ENCODE measurements at places on chromosomes 4 and X.

- peak; percentile 48 for DNase-seq
Measured at GRCh38 chr4:153465615-153466080, 512 bp upstream of the TMEM131L start.

DNA sequence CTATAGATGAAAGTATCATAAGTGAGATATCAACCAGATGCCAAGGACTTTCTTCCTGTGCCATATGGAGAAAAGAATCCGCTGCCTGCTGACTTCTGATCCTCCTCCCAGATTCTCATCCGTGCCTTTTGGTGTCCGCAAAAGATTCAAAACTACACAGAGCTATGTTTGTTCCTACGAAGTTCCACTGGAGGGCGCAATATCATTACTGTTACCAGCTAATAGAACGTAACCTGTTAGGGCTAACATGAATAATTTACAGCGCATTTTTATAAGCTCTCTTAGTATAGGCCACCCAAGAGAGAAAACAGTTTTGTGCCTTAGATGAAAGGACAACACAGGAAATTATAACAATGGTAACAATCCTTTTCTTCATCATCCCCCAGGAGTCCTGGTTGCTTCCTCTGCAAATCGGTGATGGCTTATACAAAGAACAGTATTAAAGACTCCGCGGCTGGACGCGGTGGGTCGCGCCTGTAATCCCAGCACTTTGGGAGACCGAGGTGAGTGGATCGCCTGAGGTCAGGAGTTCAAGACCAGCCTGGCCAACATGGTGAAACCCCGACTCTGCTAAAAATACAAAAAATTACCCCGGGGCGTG lies 22.8 kb upstream of the CENPVL3 start:
- no peak for DNase-seq

DNA sequence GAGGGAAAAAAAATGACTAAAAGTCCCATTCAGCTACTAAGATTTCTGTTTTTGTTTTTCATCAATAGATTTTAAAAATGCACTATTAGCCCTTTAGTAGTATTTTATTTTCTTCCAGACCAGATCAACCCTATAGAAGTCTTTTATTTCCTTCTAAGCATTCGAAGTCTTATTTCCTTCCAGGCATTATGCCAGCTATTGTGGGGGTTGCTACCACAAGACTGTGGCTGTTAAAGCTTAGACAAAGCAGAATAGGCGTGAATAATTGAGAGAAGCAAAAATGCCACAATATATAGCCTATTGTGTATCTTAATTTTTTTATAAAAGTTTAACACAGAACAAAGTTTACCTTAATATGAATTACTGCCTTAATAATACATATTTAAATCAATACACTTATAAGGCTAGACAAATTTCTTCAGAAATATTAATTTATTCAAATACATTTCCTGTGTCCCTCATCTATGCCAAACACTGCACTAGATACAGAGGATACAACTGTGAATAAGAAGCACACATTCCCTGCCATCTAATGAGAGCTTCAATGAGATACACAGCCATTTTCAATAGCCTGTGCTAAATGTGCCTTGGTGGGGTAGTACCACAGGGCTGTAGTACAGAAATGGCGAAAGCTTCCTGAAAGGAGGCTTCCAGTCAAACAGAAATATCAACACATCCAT lies 33.1 kb downstream of the SLC10A7 start:
- DNase-seq = no peak

DNA sequence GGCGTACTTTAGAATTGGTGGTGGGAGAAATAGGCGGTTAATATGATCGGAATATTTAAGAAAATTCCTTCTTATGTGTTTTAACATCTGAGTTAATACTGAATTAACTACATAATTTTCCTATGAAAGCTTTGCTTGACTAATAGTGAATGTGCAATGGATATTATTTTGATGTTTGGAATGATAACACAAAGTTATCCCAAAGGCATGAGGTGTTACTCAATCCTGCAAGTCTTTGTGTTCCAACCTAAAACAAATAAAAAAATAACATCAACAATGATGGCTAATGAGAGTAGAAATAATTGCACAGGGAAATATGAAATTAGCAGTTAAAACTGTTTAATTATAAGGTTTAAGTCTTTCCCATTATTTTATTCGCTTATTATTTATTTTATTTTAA lies 183.6 kb upstream of the ARSJ start:
- DNase-seq = no peak

- DNase-seq = no peak
Measured at GRCh38 chr4:55352726-55353125, 6.7 kb downstream of the SRD5A3 start.

DNA sequence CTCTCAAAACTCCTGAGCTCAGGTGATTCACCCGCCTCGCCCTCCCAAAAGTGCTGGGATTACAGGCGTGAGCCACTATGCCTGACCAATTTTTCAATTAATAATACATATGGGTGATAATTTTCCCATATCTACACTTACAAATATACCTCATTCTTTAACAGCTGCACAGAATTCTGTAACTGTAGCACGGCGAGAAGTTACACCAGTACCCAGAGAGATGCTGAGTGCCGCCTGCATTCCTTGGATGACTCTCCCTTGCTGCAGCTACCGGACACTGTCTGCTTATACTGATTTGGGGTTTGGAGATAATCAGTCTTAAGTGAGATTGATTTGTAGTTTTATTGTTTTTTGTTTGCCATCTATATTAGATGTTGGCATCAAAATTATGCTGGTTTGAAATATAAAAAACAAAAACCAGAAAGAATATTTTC lies 5.8 kb downstream of the TIFA start:
- no peak for DNase-seq

Measured in mesothelial cell of epicardium (in vitro differentiated cells).